ENCODE measurements at places on chromosomes 12 and 14. TPM values are rescaled to one million over a fixed set of nuclear protein-coding genes. Genes with fewer than 3 reads are reported as not detected.

The CCDC175 gene
- not detected for total RNA-seq

The APOF gene
- not detected for total RNA-seq

The FAM177A1 gene
- 44.2 TPM for total RNA-seq

The ACVRL1 gene
- 77.8 TPM for total RNA-seq

The ABCD2 gene
- 0.55 TPM for total RNA-seq

The SPRYD4 gene
- 3.1 TPM for total RNA-seq

The KIF26A gene
- 2.7 TPM for total RNA-seq

The CNIH1 gene
- 189 TPM for total RNA-seq

The WDHD1 gene
- 0.66 TPM for total RNA-seq

- DNase-seq = no peak
Measured at GRCh38 chr14:91385697-91386096, 31.9 kb downstream of the CCDC88C start.

DNA sequence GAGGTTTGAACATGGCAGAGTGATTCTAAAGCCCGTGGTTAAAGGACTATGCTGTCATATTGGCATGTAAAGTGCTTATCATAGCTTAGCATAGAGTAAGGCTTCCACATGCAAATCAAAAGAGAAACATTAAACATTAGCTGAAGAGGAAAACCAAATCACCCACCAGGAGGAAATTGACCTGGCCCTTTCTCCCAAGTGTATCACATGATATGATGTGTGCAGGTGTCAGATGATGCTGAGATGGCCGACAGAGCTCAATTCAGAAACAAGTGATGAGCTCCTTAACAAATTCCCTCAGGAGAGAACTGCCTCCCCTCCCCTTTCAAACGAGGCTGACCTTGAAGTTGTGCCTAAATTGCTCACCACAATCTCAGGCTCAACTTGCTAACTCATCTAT lies 217.1 kb upstream of the BTG1 start:
- no peak for DNase-seq

DNA sequence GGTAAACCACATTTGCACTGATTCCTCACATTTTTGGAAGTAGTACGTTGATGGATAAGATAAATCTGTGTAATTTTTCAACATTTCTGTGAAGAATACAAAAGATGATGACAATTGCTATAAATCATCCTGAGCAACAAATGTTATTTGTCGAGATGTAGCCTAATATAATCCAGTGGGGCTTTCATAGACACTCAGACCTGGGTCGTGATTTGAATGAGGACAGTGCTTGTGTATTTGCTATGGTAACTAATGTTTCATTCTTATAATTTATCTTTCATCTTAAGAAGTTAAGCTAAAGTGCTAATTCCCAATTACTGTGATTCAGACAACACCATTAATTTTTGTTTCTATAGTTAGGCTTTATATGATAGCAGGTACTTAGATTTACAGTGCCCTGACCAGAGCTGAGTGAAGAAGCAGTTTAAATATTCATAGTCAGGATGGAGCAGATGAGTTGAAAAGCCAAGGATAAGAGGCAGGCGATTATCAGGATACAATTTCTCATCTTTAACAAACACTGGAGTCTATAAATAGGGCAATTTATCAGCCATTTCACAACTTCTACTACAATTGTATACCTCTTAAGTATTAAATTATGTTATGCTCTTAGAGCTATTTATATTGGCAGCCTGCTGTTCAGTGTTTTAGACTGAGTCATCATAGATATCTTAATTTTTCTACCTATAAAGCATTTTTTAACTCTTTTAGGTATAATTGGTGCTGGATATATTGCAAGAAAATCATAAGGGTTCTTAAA lies 359.9 kb downstream of the TRHDE start:
- DNase-seq = no peak

- no peak for DNase-seq
Measured at GRCh38 chr14:83217492-83217891, 1683.8 kb upstream of the SEL1L start.

DNA sequence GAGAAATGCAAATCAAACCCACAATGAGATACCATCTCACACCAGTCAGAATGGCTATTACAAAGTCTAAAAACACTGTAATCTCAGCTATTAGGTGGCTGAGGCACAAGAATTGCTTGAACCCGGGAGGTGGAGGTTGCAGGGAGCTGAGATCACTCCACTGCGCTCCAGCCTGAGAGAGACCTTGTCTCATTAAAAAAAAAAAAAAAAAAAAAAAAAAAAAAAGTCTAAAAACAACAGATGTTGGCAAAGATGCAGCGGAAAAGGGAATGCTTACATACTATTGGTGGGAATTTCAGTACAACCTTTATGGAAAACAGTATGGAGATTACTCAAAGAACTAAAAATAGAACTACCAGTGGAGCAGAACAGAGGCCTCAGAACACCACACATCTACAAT lies 19.0 kb upstream of the ATF7 start:
- DNase-seq = no peak

- no peak for DNase-seq
Measured at GRCh38 chr12:44589697-44590096, 286.4 kb downstream of the NELL2 start.

GRCh38 chr14:33404054-33404453 lies 465.4 kb downstream of the NPAS3 start:
- no peak for DNase-seq

DNA sequence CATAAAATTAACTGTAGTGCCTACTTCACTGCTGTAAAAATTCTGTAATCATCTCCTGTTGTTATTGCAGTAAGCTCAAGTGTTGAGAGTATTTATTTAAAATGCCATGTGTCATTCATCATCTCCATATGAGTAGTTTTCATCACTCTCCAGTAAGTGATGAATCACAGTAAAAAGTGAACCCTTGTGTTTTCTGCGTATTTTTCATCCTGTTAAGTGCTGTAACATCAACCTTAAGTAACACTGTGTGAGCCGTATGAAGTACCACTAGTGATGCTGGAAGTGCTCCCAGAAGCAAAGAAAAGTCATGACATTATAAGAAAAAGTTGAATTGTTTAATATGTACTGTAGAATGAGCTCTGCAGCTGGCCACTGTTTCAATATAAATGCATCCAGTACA lies 55.4 kb downstream of the SLCO1B3 start:
- no peak for DNase-seq

- DNase-seq = peak; percentile 86
Measured at GRCh38 chr12:109714141-109714912, 702 bp downstream of the FAM222A start.

- no peak for DNase-seq
Measured at GRCh38 chr14:88188745-88189416, 134.2 kb downstream of the KCNK10 start.

- DNase-seq = no peak
Measured at GRCh38 chr12:101173197-101173749, 36.8 kb downstream of the SLC5A8 start.

DNA sequence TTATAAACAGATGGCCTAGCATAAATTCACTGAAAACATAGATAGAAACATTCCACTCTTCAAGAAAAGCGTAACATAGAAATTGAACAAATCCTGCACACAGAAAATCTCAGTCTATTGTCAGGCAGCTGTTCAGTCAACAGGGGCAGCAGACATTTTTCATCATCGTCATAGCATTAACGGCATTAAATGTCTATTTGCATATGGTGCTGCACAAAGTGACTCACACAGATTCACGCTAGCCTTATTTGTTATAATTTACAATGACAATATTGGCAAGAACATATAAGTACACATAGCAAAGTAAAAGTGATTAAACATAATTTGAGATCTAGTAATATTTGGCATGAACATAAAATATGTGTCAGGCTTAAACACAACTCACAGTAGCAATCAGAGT lies 95.7 kb downstream of the CEP128 start:
- DNase-seq = no peak

DNA sequence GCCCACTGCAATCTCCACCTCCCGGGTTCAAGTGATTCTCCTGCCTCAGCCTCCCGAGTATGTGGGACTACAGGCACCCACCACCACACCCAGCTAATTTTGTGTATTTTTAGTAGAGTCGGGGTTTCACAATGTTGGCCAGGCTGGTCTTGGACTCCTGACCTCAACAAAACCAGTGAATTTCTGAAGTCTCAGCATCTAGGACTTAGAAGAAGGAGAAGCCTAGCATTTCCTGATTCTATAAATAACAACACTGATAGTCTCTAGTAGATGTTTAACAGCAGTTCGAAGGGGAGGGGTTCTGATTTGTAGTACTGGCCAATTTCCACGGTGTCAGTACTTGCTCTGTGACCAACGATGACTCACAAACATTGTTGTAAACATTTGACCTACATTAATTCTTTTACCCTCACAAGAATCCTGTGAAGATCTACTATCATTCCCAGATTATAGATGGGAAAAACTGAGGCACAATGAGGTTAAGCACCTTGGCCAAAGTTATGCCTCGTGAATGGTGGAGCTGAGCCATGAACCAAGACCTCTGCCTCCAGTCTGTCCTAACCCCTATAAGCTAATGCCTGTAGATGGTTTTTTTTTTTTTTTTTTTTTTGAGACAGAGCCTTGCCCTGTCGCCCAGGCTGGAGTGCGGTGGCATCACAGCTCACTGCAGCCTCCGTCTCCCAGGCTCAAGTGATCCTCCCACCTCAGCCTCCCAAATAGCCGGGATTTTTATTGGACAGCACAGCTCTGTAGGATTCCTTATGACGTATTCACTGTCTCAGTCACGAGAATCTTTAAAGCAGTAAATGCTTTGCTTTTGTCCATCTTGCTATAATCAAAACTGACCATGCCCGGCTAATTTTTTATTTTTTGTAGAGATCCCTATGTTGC lies 5.2 kb downstream of the P2RX4 start:
- DNase-seq = no peak

DNA sequence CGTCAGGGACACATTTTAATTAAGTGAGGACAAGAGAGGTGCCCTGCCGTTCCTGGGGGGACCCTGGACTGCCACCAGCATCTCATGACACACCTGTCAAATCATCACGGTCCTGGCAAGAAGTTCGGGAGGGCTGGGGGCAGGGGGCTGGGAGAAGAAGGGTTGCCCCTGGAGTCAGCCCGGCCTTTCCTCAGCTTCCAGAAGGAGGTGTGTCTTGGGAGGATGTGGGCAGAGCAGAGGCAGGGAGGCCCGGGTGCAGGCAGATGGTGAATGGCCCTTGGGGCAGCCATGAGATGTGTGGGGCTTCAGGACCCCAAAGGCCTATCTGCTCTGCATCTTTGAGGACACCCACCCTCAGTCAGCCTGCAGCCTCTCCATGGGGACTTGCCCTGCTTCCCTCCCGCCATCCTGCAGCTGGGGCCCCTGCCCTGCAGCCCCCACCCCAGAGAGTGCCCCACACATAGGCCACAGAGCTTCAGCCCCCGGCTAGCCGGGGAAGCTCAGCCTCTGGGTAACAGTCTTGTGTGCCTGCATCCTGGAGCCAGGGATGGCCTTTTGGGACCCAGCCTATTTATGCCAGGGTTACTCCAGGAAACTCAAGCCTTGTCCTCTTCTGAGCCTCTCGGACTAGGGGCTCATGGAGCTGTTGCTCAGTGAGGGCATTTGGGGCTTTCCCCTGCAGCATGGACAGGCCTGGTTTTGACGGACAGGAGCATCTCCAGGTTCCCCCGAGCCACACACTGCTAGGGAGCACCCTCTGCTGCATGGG lies 178.5 kb downstream of the KIF26A start:
- no peak for DNase-seq

Data from sigmoid colon (tissue), 7 donors.